ENCODE measurements at places on chromosomes 7 and 10. TPM values are rescaled to one million over a fixed set of nuclear protein-coding genes. Genes with fewer than 3 reads are reported as not detected.

TRIM24 gene
- 62.8 TPM for total RNA-seq

OPALIN gene
- total RNA-seq: not detected

SAP25 gene
- total RNA-seq: 3.2 TPM

DNA sequence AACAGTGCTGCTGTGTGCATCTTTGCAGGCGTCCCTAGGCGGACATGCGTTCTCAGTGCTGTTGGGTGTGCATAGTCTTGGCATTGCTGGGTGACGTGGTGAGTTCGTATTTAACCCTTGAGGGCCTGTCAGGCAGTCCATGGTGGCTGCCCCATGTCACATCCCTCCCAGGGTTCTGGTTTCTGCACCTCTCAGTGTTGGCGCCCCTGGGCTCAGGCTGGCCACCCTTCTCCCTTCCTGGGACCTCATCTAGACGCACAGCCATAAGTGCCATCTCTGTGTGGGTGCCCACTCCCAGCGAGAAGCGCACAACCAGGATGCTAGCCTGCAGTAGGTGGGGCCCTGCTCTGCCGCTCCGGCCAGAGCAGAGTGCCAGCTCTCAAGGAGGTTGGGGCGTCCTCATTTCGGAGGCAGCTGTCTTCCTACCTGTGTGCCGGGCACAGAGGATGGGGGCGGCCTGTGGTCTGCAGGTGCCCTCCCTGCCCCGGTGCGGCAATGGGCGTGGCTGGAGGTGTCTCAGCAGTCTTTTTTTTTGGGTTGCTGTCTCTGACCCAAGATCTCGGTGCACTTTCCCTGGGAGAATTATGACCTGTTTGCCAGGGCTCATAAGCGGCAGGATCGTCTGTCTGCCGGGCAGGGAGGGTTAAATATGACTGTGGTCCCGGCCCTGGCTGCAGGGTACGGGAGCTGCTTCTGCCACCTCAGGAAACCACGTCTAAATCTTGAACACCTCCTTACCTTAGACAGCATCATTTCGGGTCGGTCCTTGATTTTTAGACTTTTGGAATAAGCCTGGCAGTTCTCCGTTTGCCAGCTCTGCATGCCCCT is 6.5 kb downstream of the INPP5A start:
- DNase-seq: no peak

DNA sequence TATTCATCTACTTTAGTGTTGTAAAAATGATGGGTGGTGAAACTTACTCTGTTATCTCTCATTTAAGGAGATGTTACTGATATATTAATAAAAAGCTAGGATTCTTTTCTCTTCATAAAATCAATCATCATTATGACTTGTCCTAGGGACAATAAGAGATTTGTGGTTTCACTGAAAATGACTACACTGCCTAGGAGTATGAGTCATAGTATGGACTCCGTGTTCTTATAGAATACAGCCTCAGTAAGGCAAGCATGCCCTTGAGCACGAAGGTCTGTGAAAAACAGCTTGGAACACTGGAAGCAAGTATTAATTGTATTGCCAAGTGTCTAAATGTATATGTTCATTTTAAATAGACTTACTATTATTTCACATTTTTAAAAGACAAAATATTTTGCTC is 749.2 kb upstream of the PCDH15 start:
- peak; percentile 1 for DNase-seq

DNA sequence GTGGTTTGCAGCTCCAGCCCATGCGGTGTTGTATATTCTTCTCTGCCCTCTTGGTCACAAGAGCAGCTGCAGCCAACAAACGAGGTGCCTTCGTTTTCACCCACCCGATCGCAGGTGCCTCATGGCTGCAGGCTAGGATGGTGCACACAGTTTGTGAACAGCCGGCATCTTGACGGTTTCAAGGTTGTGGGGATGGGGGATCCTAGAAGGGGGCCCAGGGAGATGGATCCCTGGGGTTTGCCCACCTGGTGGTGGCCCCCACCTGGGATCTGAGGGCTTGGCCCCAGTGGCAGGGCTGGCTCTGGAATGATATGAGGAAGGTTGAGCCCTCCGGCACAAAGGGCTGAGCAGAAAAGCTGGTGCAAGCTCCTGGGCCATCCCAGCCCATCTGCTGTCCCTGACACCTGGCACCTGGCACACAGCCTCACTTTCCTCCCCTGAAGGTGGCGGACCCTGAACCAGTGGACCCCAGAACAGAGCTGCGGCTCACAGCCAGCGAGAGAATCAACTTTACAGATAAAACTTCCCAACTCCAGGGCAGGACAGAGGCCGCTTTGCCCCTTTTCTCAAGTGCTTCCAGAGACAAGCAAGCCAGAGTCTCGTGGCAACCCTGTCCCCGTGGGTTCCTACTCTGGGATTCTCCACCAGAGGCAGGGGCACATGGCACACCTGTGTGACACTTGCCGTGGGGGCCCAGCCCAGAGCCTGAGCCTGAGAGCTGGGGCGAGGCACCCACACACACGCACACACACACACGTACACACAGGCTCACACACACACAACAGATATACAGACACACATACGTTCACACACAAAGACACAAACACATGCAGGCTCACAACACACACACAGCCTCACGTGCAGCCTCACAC is 177.3 kb upstream of the PPP2R2D start:
- DNase-seq: no peak

GRCh38 chr7:87369216-87369615 is 23.8 kb downstream of the CROT start:
- DNase-seq: no peak

DNA sequence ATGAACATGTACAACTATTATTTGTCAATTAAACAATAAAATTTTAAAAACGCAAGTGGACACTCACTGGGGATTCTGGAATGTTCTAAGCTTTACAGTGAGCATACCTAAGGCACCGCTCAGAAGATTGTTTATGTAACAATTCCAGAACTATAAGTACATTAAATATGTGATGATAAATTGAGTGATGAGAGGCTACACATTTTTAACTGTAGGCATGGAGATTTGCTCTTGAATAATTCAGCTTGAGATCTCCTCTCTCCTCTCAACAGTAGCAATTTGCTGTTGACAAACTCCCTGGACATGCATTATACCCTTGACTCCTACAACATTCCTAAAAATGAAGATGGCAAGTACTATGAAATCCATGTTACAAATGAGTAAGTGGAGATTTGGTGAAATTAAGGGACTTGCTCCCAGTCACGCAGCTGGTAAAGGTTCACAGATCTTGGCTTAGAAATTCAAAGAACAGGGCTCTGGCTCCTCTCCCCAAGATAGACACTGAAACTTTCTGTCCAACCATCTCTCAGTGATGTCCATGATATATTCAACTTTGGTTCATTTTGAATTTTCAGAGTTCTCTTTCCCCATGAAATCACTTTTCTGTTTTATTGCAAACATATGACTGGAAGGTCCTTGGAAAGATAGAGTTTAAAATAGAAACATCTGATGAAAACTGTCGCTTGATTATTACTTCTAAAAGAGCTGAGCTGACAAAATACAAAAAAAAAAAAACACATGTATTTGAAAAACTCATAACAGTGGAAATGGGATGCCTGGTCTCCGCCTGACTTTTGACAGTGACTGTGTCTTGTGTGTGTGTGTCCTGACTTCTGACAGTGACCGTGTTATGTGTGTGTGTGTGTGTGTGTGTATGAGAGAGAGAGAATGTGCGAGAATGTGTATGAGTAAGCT is 488.3 kb downstream of the TNS3 start:
- DNase-seq: no peak

DNA sequence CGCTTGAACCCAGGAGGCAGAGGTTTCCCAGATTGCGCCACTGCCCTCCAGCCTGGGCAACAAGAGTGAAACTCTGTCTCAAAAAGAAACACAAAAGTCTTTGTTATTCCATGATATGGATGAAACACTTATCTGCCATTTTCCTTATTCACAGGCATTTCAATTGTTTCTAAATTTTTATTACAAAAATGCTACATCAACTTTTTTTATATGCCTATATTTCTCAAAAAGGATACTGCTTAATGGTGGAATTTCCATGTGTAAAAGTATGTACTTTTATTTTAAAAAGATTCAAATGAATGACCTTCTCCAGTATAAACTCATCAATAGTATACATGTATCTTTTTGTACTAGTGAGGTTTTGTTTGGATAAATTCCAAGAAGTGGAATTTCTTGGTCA is 41.9 kb upstream of the STMP1 start:
- DNase-seq: no peak

All from K562 (cell line).